ENCODE measurements at places on chromosomes 5 and 9. TPM values are rescaled to one million over a fixed set of nuclear protein-coding genes. Genes with fewer than 3 reads are reported as not detected.

MOB3B gene
- 2.4 TPM for total RNA-seq

RUFY1 gene
- 12.2 TPM for total RNA-seq

UTP15 gene
- total RNA-seq: 4.9 TPM

PTPA gene
- total RNA-seq: 61.6 TPM

SV2C gene
- total RNA-seq: not detected

SPINK1 gene
- total RNA-seq: not detected

RORB gene
- 0.21 TPM for total RNA-seq

PCDHA10 gene
- 2.0 TPM for total RNA-seq

HCN1 gene
- total RNA-seq: not detected

DNLZ gene
- 191 TPM for total RNA-seq

ISL1 gene
- total RNA-seq: not detected

FRMD3 gene
- 8.5 TPM for total RNA-seq

DND1 gene
- 3.5 TPM for total RNA-seq

ORM2 gene
- total RNA-seq: 0.64 TPM

MUSK gene
- total RNA-seq: not detected

HDAC3 gene
- 43.4 TPM for total RNA-seq

PCDH12 gene
- 7.2 TPM for total RNA-seq

EIF4E1B gene
- not detected for total RNA-seq

SPATA31D4 gene
- total RNA-seq: not detected

FUT7 gene
- total RNA-seq: not detected
